ENCODE measurements at places on chromosomes 1 and 21.

GRCh38 chr1:50308878-50309277 lies 114.4 kb downstream of the DMRTA2 start:
- no peak for DNase-seq

DNA sequence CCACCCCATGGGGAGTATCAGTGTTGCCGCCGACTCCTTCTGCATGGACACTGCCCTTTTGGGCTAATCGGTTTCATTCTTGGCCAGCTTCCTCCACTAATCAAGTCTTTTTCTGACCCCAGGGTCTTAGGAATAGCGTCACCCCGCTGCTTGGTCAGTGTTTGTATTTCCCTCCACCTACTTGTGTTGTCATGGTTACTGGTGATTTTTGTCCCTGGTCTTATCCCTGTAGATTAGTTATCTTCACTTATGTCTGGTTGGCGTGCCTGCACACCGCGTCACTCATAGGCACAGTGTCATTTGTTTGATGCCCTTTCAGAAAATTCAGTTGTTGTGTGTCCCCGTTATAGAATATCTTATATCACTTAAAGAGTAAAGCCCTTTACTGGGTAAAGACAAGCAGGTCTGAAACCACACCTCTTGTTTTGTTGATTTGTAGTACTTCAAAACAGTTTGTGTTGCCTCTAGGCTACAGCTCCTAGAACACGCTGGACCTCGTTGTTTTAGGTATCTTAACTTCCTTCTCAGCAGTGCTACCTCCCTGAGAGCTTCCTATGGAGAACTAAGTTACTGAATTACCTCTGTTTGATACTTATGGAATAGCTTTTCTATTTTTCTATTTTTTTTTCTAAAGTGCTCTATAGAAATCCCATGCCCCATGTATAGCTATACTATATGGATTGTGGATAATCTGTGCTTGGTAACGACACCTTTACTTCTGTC lies 868 bp downstream of the PPP1R12B start:
- DNase-seq: peak; percentile 39

DNA sequence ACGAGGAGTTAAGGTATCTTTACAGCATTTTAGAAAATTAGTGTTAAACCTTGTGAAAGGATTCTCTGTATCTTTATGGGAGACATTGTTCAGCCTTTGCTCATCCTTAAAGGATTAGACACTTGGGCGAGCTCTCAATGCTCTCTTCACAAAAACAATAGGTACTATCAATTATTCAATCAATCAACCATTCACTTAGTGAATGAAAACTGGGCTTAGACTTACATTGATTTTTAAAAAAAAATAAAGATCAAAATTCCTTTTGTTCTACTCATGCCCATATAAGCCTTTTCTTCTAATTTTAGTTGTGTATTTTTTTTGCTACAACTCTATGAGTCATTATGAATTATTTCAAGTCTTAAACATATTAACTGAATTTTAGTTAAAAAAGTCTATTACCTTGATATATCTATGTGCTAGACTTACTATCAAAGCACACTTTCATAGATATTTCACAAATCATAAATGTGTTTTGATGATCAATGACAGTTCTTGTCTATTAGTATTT lies 181.2 kb downstream of the DPYD start:
- no peak for DNase-seq

- no peak for DNase-seq
Observed at GRCh38 chr1:205465392-205465791, 9.5 kb upstream of the BLACAT1 start.

- no peak for DNase-seq
Observed at GRCh38 chr1:115717541-115717940, 51.0 kb downstream of the CASQ2 start.

GRCh38 chr1:165173409-165173808 lies 183.1 kb downstream of the LMX1A start:
- no peak for DNase-seq

DNA sequence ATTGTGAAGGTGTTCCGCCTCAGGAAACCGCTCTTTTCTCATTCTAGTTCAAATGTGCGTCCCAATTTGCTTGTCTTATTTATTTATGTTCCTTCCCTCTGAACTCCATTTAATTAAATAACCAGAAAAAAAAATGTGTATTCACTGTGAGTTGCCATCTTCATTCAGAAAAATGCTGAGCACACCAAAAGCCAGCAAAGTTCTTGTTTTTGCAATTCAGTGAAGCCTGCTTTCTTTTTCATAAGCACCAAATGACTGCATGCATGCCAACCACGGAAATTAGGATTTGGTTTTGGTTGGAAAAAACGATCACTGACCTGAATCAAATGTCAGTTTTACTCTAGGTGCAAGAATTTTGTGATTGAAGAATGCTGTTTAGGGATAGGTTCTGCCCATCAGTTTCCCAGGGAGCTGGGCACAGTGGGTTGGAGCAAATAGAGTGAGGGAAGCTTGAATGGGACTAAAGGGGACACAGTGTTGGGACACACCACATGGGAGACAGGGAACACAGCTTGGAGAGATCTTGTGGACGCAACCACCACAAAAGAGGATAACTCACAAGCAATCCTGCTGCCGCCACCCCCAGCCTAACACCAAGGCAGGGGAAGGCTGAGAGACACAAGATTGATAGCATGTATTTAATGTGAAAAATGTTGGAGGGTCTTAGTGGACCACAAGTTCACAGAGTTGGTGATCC lies 183.4 kb upstream of the GALNT2 start:
- DNase-seq: no peak

GRCh38 chr21:46295996-46296752 lies 10.0 kb downstream of the YBEY start:
- no peak for DNase-seq

DNA sequence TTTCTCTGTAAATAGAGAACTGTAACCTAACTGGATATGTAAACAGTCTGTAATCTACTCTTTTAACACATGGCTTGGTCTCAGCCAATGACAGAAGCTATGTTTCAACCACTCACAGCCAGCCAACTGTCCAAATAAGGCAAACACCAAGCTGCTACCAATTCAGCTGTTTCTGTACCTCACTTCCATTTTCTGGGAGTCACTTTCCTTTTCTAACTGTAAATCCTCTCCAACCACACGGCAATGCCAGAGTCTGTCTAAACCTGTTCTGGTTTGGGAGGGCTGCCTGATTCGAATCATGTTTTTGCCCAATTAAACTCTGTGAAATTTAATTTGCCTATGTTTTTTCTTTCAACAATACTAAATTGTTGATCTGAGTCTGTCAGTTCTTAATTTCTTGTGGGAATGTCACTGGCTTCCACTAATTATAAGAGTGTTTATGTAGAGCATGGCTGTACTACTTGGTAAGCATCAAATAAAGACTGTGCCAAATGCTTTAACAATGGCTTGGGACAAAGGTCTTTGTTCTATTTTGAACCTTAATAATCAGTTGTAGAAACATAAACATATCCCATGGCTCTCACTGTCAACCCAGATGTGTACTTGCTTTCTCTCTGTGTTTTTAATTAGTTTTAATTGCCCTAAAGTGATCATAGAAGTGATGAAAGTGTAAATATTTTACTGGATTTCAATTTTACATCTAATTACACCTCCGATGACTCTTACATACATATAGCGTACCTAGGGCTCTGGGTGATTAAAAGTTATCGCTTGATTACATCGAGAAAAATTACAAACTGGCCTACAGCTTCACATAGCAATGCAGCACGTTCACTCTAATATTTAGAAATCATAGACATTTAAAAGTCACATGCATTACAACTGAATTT lies 1144.6 kb upstream of the TMPRSS15 start:
- DNase-seq: no peak

DNA sequence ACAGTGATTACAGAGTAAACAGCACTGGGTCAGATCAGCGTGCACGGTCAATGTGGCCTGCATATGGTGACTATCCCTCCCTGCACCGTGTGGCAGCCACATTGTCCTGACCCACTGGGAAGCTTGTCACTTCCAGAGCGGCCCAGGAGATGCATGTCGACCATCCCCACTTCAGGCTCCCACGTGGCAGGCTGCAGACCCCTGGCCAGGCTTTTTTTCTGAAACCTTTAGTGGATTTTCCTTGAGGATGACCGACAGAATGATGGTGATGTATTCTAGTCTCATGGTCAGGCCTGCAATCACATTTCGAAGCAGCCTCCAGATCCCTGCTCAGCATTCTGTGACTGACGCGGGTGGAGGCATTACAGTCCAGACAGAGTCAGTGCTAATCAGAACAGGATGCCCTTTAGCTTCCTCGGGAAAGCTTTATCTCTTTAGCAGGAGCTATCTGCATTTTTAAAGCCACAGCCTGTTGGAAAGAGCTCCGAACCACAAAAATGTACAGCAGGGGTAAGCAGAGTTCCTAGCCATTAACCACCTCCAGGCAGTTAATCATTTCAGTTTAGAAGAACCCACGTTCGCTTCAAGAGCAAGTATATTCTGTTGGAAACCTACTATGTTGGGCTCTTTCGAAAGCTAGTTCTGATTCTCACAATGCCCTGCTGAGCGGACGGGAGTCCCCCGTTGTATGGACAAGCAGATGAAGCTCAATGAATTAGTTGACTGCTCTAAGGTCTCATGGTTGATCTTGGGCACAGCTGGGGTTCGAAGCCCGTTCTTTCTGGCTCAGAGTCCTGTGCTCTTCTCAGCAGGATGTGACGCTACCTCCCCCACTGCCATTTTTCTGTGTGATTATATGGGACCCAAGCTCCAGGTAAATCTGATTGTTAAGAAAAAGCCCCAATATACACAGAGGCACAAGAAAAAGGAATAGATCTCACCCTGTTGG lies 56.5 kb downstream of the IRF2BP2 start:
- DNase-seq: no peak

- no peak for DNase-seq
Observed at GRCh38 chr1:155941845-155942531, 550 bp downstream of the RXFP4 start.

GRCh38 chr1:40895601-40896000 lies 33.4 kb upstream of the CITED4 start:
- no peak for DNase-seq

DNA sequence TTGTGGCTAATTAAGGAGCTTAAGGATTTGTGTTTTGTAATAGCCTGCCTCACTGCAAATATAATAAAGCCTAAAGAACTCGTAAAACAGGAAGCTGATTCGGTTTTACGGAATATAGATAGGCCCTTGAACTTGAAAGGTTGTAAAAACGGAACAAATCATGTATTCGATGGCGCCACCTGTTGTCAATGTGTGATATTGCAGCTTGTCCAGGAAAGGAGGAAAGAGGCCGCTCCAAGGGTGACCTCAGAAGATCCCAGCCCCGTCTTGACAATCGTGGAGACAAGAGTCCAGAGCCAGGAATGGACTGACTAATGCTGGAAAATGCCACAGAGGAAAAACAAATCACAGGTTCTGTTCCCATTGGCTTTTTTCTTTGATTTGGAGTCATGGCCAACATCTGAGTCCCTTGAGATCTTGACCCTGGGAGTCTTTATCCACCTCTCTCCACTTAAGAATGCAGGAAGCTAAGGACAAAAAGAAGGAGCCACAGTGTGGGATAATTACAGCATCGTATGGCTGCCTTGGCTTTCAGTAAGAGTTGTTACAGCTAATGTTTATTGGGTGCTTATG lies 7.0 kb upstream of the IGSF21 start:
- peak; percentile 44 for DNase-seq

- no peak for DNase-seq
Observed at GRCh38 chr1:29209173-29209572, 21.6 kb downstream of the MECR start.

DNA sequence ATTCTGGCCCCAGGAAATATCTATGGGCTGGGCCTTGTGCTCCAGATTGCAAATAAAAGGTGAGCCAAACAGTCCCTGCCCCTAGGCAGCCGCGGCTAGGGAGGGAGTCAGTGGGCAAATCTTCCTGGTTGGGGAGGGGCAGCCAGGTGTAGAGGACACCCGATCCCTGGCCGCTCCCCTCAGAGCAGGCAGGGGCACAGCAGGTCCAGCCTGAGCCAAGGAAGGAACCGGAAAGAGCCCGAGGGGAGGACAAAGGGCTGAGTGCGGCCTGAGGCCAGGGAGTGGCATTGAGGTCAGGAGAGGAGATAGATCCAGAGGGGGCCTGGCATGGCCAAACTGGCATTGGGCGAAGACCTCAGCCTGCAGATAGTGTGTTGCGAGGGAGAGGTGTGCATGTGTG lies 36.6 kb upstream of the ARF1 start:
- DNase-seq: no peak

GRCh38 chr1:12302798-12303447 lies 73.1 kb downstream of the VPS13D start:
- DNase-seq: no peak

DNA sequence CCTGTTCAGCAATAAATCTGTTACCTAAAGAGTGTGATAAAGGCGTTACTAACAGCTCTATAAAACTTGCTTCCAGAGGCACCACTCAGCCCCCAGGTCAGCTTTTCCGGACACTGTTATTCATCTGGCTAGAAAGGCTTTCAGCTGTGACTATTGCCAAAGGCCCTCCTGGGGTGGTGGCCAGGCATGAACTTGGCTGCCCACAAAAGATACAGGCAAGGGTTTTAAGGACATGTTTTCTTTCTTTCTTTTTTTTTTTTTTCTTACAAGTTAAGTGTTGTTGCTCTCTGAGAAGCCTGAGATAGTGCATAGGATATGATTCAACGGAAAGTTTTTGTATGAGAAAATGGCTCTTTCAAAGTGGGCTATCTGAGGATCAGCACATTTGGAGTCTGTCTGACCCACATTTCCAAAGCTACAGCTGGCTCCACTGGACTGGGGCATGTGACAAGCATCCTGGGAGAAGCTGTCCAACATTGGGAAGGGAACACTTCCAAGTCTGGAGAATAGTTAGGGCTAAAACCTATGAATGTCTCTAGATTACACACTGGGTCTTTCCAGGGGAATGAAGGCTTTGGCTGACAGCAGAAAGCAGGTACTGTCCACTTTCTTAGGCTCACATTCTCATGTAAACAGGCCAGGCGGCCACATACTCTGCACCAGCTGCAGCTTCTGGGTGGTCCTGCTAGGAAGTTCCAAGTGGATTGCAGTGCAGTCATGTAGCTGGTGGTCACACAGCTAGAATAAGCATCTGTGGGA lies 639.7 kb downstream of the LMO4 start:
- no peak for DNase-seq

DNA sequence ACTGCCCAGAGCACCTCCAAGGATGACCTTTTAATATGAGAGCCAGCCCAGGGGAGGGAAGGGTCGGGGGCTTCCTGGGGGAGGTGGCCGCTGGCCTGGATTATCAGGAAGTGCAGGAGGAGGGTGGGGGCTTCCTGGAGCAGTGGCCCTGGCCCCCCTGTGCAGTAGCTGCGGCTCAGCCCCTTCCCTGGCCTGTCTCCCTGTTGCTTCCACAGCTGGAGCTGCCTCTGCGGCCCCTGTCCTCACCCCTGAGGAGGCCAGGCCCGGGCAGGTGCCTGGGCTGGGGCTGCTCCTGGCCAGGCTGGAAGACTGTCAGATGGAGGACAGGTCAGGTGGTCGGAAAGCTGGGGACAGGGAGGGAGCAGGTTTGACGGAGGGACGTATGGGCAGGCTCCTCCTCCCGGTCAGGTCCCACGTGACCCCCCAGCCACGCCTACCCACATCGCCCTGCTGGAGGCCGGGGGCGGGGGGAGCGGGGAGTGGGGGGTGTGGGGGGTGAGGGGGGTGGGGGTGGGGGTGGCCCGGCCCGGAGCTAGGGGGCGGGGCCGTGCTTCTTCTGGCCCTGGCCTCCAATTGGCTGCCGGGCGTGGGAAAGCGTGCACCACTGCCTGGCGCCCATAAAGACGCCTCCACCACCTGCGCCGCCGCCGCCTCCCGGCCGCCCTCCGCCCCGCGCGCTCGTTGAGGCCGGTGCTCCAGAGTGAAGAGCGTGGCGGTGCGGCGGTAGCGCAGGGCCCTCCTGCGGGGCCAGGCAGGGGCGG lies 10.2 kb upstream of the TNFRSF14 start:
- no peak for DNase-seq

All from HS-5 (cell line).